ENCODE measurements at places on chromosomes 2 and 18. TPM values are rescaled to one million over a fixed set of nuclear protein-coding genes. Genes with fewer than 3 reads are reported as not detected.

DNA sequence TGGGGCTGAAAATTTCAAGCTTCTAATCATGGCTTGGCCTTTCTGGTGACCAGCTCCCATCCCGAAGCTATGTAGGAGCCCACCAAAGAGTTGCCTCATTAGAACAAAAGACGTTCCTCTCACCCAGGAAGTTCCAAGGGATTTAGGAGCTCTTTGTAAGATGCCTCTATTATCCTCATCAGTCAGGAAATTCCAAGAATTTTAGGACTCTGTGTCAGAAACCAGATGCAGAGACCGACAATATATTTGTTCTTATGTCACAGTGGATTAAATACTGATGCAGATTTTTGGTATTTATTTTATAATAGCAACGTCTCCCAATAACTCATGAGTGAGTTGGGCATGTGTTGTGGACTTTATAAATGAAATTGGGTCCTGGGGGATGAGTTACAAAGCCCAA, 91.8 kb upstream of the SKOR2 start:
- H3K27me3 ChIP-seq, result peaks cover 7% of the 10 kb centered on the region
- H3K36me3 ChIP-seq, result no peaks in the 10 kb centered on the region
- no peaks in the 10 kb centered on the region for H3K4me1 ChIP-seq
- H3K27ac ChIP-seq, result no peak overlapping the region

GRCh38 chr18:79736846-79737245, 57.2 kb downstream of the CTDP1 start:
- H3K27me3 ChIP-seq, result no peaks in the 10 kb centered on the region
- H3K36me3 ChIP-seq, result peaks cover 74% of the 10 kb centered on the region
- no peak overlapping the region for H3K4me3 ChIP-seq
- no peak overlapping the region for H3K27ac ChIP-seq
- DNase-seq, result no peak

GRCh38 chr2:61443342-61444041, 27.4 kb downstream of the USP34 start:
- H3K27ac ChIP-seq, result no peak overlapping the region
- DNase-seq, result no peak
- peaks cover 59% of the 10 kb centered on the region for H3K4me1 ChIP-seq
- no peaks in the 10 kb centered on the region for H3K27me3 ChIP-seq
- no peak overlapping the region for H3K4me3 ChIP-seq

Gene RPE
- 46.2 TPM for total RNA-seq

DNA sequence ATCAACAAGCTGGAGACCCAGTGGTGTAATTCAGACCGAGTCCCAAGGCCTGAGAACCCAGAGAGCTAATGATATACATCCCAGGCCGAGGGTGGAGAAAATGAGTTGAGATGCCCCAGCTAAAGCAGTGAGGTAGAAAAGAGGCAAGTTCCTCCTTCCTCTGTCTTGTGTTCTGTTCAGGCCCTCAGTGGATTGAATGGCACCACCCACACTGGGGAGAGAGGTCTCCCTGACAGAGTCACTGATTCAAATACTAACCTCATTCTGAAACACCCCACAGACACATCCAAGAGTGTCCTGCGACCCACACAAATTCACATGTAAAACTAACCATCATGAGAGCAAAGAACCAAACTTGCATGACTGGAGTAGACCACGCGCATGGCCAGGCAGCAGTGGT, 215.3 kb downstream of the ANAPC1 start:
- no peaks in the 10 kb centered on the region for H3K36me3 ChIP-seq
- no peak overlapping the region for H3K4me3 ChIP-seq
- no peak overlapping the region for H3K27ac ChIP-seq

Gene ARL6IP6
- 17.2 TPM for total RNA-seq

GRCh38 chr2:28681158-28681571, 70.5 kb upstream of the PPP1CB start:
- no peaks in the 10 kb centered on the region for H3K27me3 ChIP-seq
- DNase-seq, result peak; percentile 82
- peaks cover 35% of the 10 kb centered on the region for H3K4me1 ChIP-seq
- peak overlapping the region; percentile 86 for H3K27ac ChIP-seq
- H3K36me3 ChIP-seq, result no peaks in the 10 kb centered on the region

Gene LCT
- total RNA-seq, result 0.05 TPM

DNA sequence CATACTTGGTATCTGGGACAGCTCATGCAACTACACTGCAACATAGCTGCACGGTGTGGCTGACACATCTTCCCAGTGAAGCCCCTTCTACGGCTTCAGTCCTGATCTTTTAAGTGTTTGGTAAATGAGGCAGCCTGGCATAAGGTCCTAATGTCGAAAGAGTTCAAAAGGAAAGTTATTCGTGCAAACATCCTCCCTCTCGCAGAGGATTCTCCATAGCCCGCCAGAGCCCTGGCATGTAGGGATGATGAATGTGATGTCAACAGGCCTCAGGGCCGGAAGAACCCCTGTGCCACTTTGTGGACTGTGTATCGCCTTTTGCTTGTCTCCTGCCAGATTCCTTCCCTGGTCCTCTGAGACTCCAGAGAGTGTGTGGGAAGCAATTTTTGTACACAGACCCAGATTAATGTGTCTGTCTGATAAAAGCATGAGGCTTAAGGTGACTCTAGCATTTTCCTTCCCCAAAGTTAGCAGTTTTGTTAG, 88.5 kb downstream of the SOCS6 start:
- no peak overlapping the region for H3K27ac ChIP-seq
- no peak for DNase-seq
- no peak overlapping the region for H3K4me3 ChIP-seq
- H3K36me3 ChIP-seq, result no peaks in the 10 kb centered on the region
- H3K27me3 ChIP-seq, result no peaks in the 10 kb centered on the region

- no peaks in the 10 kb centered on the region for H3K4me1 ChIP-seq
- no peak for DNase-seq
- no peaks in the 10 kb centered on the region for H3K36me3 ChIP-seq
- no peaks in the 10 kb centered on the region for H3K27me3 ChIP-seq
- H3K27ac ChIP-seq, result no peak overlapping the region
- H3K4me3 ChIP-seq, result no peak overlapping the region
These were observed 98.1 kb downstream of the FAM210A start for GRCh38 chr18:13628211-13628610.

- no peaks in the 10 kb centered on the region for H3K4me1 ChIP-seq
- no peak for DNase-seq
- H3K27me3 ChIP-seq, result no peaks in the 10 kb centered on the region
- no peaks in the 10 kb centered on the region for H3K36me3 ChIP-seq
These were observed 47.6 kb upstream of the MSH6 start for GRCh38 chr2:47735136-47735869.

DNA sequence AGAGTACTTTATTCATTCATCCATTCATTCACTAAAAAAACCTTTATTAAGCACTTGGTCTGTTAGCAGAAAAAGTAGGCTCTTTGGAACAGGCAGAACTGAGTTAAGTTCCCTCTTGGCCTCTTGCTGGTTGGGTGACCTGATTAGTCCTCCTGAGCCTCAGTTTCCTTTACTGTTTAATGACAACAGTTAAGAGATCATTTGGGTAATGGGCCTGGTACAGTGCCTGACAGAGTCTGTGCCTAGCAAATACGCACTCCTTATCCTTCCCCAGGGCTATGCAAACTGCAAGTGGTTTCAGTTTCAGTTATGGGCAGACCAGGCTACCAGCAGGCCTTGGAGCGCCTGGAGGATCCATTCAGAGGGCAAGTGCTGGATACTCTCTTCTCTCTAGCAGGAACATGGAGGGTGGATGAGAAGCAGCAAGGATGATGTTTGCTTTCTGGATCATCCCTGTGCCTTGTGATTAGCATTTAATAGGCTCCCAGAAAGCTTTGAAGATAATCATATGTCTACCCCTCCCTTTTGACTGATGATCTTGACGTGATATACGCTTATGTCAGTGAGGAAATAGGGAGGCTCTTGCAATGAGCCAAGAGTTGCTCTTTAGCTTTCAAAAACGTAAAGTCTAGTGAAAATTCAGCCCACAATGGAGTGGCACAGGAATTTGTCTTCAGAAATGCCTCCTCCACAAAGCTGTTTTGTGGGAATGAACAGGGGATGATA, 12.4 kb upstream of the TAF1B start:
- H3K4me3 ChIP-seq, result no peak overlapping the region
- no peaks in the 10 kb centered on the region for H3K36me3 ChIP-seq
- H3K27ac ChIP-seq, result no peak overlapping the region
- H3K4me1 ChIP-seq, result peaks cover 2% of the 10 kb centered on the region

Gene KIF5C
- total RNA-seq, result 24.5 TPM

DNA sequence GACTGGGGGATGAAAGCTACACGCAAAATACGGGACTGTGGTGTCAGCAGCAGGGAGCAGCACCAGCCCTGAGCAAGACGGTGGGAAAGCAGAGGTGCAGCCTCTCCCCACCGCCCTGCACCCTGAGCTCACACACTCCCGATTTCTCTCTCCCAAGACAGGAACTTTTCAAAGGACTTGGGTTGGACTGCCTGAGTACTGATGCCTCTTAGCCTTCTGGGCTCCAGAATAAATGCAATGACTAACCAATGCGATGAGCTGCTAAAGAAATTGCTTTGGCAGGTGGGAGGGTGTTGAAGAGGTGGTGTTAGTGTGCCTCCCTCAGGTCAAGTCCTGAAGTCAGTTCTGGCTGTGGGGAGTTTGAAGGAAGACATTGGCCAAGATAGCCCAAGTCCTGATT, 9.6 kb downstream of the TRIM54 start:
- no peak overlapping the region for H3K4me3 ChIP-seq
- no peaks in the 10 kb centered on the region for H3K4me1 ChIP-seq
- DNase-seq, result no peak
- H3K27me3 ChIP-seq, result peaks cover 2% of the 10 kb centered on the region
- H3K36me3 ChIP-seq, result no peaks in the 10 kb centered on the region
- H3K27ac ChIP-seq, result no peak overlapping the region

GRCh38 chr2:38233231-38233983, 143.7 kb downstream of the ATL2 start:
- no peak overlapping the region for H3K27ac ChIP-seq
- DNase-seq, result no peak

GRCh38 chr2:47838686-47839085, 55.7 kb downstream of the MSH6 start:
- H3K4me1 ChIP-seq, result peaks cover 22% of the 10 kb centered on the region
- peaks cover 23% of the 10 kb centered on the region for H3K36me3 ChIP-seq
- no peak overlapping the region for H3K27ac ChIP-seq
- H3K4me3 ChIP-seq, result no peak overlapping the region

GRCh38 chr2:239361311-239361642, 39.5 kb downstream of the HDAC4 start:
- no peak overlapping the region for H3K27ac ChIP-seq
- H3K27me3 ChIP-seq, result no peaks in the 10 kb centered on the region
- no peak for DNase-seq
- H3K4me1 ChIP-seq, result peaks cover 17% of the 10 kb centered on the region
- no peak overlapping the region for H3K4me3 ChIP-seq

DNA sequence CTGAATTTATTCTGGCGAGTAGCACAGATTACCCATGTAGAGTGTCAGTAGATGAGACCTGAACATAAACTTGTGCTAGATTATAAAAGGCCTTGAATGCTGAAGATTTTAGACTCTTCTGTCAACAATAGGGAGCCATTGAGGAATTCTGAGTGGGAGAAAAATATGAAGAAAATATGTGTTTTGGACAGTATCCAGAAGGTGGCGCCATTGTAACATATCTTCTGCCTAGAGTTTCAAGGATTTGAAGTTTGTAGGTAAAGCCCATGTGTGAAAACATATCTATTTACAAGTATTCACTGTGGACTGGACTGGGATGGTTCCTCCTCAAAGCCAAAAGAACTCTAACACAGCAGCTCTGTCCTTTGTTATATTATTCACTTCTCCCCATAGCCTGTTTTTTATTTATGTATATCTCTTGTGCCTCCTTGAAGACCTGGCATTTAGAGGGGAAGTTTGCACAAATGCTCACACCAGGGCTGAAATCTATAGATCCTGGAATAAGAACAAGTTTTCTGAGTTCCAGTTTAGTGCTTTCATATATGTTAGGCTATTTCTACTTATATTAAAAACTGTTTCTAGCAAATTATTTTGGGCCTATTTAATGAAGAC, 124.9 kb downstream of the RDH14 start:
- peak; percentile 38 for DNase-seq
- H3K27me3 ChIP-seq, result peaks cover 10% of the 10 kb centered on the region
- no peaks in the 10 kb centered on the region for H3K4me1 ChIP-seq
- H3K4me3 ChIP-seq, result no peak overlapping the region

GRCh38 chr2:5409898-5410381, 282.2 kb upstream of the SOX11 start:
- H3K4me3 ChIP-seq, result no peak overlapping the region
- H3K36me3 ChIP-seq, result no peaks in the 10 kb centered on the region
- no peaks in the 10 kb centered on the region for H3K4me1 ChIP-seq
- no peak overlapping the region for H3K27ac ChIP-seq

Gene CFAP210
- total RNA-seq, result not detected

Gene FBXO41
- 11.8 TPM for total RNA-seq

GRCh38 chr2:226310146-226310545, 489.5 kb downstream of the IRS1 start:
- no peak overlapping the region for H3K27ac ChIP-seq
- no peak for DNase-seq
- no peaks in the 10 kb centered on the region for H3K4me1 ChIP-seq

Gene TRABD2A
- total RNA-seq, result 41.7 TPM

- peak; percentile 82 for DNase-seq
- H3K4me1 ChIP-seq, result peaks cover 47% of the 10 kb centered on the region
- peak overlapping the region; percentile 85 for H3K4me3 ChIP-seq
- H3K36me3 ChIP-seq, result peaks cover 8% of the 10 kb centered on the region
- H3K27ac ChIP-seq, result peak overlapping the region; percentile 96
These were observed 939 bp downstream of the DOCK10 start for GRCh38 chr2:225041207-225041850.

- H3K4me3 ChIP-seq, result no peak overlapping the region
- no peaks in the 10 kb centered on the region for H3K27me3 ChIP-seq
- DNase-seq, result no peak
- peaks cover 4% of the 10 kb centered on the region for H3K36me3 ChIP-seq
These were observed 106.3 kb downstream of the NCOA1 start for GRCh38 chr2:24597181-24597870.

- no peaks in the 10 kb centered on the region for H3K27me3 ChIP-seq
- no peaks in the 10 kb centered on the region for H3K4me1 ChIP-seq
- H3K36me3 ChIP-seq, result no peaks in the 10 kb centered on the region
- H3K4me3 ChIP-seq, result no peak overlapping the region
- no peak overlapping the region for H3K27ac ChIP-seq
These were observed 688.8 kb upstream of the PIK3C3 start for GRCh38 chr18:41266204-41266603.

Gene EMILIN1
- 0.29 TPM for total RNA-seq

Gene POTEF
- not detected for total RNA-seq

GRCh38 chr2:219219784-219220532, 1.2 kb upstream of the ABCB6 start:
- no peaks in the 10 kb centered on the region for H3K27me3 ChIP-seq
- peaks cover 27% of the 10 kb centered on the region for H3K36me3 ChIP-seq
- H3K27ac ChIP-seq, result no peak overlapping the region
- H3K4me3 ChIP-seq, result no peak overlapping the region

DNA sequence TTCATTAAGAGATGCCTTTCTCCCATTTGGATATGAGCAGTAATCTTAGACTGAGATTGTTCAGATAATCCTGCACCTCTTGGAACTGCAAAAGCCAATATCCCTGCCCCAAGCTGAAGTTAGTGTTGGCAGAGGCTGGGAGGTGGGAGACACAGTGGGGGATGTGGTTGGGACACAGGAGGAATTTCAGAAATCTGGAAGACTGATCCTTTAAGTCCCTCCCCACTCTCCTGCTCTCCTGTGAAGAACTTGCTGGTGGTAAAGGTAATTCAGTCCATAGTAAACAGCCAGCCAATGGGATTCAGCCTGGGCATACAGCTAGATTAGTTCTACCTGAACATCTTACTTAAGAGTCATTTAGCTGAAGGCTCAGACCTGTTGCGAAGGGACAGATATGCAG, 50.0 kb upstream of the TMEM178A start:
- peaks cover 4% of the 10 kb centered on the region for H3K4me1 ChIP-seq
- peaks cover 27% of the 10 kb centered on the region for H3K27me3 ChIP-seq
- H3K4me3 ChIP-seq, result no peak overlapping the region
- H3K36me3 ChIP-seq, result no peaks in the 10 kb centered on the region
- no peak for DNase-seq

- no peaks in the 10 kb centered on the region for H3K27me3 ChIP-seq
- no peak for DNase-seq
- H3K27ac ChIP-seq, result no peak overlapping the region
- no peaks in the 10 kb centered on the region for H3K36me3 ChIP-seq
- no peak overlapping the region for H3K4me3 ChIP-seq
These were observed 337.9 kb upstream of the SLC39A10 start for GRCh38 chr2:195319112-195319460.

Data from activated naive CD4-positive, alpha-beta T cell treated with anti-CD3 and anti-CD28 coated beads for 36 hours (primary cell).